H7 (cell line): ENCODE measurements at places on chromosomes 2 and 18.

- DNase-seq: no peak
Measured at GRCh38 chr18:25587545-25587944, 235.6 kb upstream of the ZNF521 start.

GRCh38 chr2:241885946-241886643, 16.6 kb downstream of the RTP5 start:
- DNase-seq: peak; percentile 38

DNA sequence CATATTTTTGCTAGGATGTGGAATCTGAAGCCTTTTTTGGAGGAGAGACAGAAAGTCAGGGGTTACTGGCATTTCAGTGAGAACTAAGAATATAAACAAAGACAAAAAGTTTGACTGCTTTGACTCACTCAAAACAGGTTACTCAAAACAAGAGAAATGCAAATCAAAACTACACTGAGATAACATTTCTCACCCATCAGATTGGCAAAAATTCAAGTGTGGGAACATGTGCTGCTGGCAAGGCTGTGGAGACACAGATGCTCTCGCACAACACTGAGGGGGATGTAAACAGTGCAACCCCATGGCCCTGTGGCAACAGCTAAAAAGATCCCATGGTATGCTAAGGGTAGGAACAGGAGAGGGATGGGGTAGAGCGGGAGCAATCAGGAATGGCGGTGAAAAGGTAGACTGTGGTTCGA, 86.6 kb downstream of the DTNB start:
- peak; percentile 36 for DNase-seq

GRCh38 chr2:164569378-164569777, 51.9 kb downstream of the GRB14 start:
- DNase-seq: no peak

DNA sequence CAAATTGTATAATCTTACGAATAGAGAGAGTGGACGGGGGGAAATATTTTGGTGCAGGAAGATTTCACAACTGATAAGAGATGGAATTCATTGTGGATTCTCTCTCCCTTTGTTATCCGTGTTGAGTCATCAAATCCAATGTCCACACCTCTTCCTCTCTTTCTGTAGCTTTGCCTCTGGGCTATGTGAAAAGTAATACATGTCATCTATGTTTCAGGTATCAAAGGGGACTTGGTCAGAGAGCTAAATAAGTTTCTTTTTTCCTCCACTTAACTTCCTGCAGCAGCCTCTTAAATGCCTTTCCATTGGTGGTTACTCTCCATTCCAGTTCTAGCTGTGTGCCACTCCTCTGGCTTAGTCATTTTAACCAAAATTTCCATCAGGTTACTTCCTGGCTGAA, 169.3 kb upstream of the NXPH2 start:
- no peak for DNase-seq

DNA sequence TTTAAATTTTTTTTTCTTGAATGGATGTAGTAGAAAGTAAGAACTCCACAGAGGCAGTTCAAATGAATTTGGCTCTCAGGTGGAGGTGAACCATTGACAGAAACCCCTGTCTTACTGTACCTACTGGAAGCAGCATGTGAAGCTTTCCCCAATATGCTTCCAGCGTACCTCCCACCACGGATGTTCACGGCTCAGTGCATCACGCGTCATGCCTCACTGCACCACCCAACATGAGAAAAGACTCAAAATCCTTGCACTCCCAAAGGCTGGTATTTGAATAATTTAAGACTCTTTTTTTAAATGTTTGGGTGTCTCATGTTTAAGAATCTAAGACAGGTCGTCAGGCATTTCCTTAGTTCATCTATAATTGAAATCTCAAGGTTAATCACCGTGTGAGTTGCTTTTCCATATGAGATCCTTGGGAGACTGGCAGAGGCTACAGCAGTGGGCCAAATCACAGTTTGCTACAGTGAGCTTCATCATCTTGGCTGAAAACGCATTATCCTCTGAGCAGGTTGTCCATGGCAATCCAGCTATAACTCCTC, 846.4 kb downstream of the DCDC2C start:
- DNase-seq: no peak

DNA sequence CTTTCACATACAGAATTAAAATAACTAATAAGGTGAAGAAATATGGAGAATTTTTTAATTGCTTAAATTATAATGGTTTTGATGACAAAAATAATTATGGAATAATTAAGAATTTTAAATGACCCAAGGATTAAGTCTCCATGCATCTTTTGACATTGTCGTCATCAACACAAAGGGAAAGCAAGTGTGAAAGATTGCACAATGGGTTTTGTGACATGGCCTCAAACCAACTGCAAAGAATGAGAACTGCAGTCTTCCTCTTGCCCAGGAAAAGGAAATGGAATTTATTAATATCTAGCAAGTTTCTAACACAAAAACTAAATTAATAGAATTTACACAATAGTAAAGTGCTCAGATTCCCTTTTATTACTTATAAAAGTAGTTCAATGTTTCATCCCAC, 329.1 kb upstream of the PKDCC start:
- no peak for DNase-seq

GRCh38 chr18:31649978-31650719, 34.2 kb downstream of the B4GALT6 start:
- no peak for DNase-seq

DNA sequence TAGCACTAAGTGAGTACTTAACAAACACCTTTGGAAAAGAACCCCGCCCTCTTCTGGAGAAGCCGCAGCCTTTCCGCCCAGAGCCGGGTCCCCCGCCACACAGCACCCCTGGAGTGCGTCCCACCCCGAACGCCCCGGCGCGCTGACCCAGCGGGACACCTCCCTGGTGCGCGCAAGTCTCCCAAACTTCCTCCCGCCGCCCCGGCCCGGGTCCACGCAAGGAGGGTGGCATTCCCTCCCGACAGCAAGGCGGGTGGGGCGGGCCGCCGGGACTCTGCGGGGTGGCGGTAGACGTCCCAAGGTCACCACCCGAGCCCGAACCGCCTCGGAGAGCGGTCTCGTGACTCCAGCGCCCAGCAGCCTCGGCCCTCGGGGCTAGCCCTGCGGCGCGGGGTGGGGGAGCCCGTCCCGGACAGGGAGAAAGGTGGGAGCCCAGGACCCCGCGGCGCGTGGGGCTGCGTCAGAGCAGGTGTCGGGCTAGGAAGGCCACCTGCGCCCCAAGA, 598 bp downstream of the CCDC93 start:
- peak; percentile 84 for DNase-seq

DNA sequence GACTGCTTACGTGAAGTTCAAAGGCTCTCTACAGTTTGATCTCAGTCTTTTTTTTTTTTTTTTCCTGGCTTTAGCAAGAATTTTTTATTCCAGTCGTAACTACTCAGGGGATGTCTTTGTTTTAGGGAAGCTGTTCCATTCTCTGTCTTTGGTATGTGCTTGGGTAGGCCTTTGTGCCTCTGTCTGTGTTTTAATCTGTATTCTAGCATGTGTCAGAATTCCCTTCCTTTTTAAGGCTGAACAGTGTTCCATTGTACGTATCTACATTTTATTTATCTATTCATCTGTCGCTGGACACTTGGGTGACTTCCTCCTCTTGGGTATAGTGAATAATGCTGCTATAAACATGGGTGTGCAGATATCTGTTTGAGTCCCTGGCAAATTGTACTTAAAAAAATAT, 42.6 kb downstream of the MYO1B start:
- DNase-seq: no peak

DNA sequence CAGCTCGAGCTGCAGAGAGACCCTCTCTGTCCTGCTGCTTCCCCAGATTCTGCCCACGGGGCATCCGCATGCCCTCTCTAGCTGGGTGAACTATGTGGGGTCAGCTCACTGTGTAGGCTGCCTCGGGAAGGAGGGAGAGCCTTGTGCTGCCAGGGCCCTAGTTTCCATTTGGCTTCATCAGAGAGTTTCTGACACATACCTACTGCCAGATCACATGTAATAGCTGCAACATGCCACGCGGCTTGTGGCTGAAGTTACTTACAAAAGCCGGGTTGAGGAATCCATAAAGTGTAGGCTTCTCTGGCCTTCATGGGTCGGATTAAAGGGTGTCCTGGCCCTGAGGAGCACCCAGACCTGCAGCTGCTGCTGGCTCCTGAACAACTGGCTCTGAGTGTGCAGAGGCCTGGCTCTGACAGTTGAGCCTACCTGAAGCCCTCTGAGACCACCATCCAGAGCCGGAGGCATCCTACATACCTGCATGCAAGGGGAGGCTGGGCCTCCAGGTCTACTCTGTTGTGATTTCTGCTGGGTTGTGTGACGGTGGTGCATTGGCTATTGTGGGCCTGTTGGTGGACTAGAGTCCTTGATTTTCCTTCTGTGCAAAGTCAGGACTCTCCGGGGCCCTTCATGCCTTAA, 130.0 kb downstream of the SH3RF3 start:
- no peak for DNase-seq

GRCh38 chr18:3238742-3239141, 8.9 kb upstream of the MYL12A start:
- no peak for DNase-seq

DNA sequence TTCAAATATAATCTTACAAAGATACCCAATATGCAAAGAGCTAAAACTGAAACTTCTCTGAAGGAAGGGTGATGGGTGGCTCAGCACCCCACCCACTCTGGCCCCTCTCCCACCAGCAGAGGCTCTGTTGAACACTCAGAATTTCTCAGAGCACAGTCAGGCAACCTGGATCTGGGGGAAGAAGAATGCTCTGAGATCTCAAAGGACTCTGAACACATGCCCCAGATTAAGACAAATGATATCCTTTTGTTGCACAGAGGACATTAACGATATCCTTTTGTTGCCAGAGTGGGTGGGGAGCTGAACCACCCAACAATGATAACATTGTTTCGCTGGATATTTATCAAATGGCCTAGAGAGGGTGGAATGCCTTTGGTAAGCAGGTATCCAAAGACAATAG, 104.8 kb downstream of the LBH start:
- no peak for DNase-seq

GRCh38 chr2:239188536-239188935, 212.3 kb downstream of the HDAC4 start:
- DNase-seq: no peak

DNA sequence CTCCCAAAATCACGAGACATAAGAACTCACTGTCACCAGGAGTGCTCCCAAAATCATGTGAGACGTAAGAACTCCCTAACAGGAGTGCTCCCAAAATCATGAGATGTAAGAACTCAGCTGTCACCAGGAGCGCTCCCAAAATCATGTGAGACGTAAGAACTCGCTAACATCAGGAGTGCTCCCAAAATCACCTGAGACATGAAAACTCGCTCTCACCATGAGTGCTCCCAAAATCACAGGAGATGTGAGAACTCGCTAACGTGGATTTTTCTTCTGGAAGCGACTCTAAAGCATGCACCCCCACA, 53.1 kb downstream of the CTDP1 start:
- no peak for DNase-seq

DNA sequence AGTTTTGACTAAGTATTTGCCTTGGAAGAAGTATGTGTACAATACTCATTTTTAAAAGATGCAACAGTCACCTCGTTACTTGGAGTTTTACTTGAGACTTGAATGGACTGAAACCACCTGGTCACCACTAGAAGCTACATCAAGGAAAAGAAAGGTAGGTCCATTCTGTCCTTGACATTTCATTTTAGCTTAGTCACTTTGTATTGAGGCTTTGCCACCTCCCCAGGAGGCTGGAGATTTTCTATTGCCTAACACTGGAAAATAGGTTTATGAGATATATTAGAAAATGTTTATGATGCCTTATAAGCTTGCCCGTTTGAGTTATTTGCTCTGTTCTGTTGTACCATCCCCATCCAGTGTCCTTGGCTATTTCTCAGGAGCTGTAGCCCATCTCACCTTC, 107.9 kb upstream of the ETAA1 start:
- no peak for DNase-seq

DNA sequence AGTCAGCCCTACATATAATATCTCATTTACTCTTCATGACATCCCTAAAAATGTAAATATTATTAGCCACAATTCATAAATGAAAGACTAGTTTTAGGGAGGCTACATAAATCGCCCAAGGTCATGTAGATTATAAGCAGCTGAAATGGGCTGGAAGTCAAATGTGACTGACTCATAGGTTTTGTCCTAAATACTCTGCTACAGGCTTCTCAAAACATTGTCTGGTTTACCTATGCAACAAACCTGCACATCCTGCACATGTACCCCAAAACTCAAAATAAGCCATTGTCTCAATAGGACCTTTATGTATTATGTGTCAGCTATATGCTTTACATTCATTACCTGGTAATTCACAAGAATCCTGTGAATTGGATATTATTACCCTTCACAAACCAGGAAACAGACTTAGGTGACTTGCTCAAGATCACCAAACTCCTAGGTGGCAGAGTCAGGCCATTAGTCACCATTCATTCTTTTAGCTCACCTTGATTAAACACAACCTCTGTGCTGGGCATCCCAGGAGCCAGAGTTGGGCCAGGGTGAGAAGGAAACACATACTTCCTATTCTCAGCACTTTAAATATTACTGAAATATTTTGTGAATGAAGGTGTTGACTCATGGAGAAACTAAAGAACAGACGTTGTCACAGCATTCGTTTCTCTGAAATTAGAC, 69.4 kb upstream of the CPO start:
- no peak for DNase-seq

DNA sequence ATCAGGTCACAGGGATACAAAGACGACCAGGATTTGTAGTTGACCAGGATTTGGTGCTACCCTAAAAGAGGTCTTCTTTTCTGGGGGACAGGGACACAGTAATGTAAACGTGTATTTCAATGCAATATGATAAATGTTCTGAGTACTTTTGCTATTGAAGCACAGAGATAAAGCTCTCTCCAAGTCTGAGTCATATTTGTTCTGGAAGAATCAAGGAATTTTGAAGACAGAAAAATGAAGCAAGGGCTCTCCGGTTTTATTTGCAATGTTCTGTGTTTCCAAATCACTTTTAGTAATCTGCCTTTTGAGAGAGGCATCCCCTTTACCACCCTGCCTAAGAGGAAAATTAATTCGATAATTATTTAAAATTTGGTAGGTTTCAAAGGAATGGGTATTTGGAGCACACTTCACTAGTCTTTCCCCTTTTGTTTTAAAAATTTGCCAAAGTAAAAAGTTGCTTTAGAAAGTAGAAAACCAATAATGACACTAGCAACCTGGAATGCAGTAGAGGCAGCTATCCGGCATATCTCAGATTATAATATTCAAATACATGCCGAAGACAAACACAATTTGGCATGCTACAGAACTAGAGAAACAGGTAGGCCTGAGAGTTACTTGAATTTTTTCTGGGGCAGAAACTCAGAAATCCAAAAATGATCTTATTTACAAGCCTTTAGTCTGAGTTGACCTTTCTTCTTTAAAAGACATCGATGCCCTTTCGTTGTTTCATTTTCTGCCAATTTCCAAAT, 82.7 kb downstream of the MREG start:
- no peak for DNase-seq

DNA sequence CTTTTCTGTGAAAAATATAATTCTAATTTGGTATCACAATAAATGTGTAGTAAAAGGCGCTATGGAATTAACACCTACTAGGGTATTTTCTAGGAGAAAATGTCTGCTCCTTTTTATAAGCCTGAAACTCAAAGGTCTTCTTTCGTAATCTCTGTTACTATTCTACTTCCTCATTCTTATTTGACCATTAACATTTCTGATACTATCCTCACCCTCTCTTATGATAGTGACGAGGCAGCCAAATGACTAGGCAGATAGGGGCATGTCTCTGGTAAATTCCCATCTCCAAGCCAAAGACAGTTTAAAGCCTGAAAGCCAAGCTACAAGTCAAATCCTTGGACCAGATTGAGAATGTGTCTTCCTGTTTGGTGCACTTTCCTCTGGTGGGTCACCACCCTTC, 251.7 kb downstream of the LRRTM4 start:
- DNase-seq: no peak
